Activated CD4-positive, CD25-positive, alpha-beta regulatory T cell treated with anti-CD3 and anti-CD28 coated beads, Interleukin-2, amount 50 U/mL, for 16 hours (primary cell): ENCODE measurements at places on chromosomes 7 and 10.

DNA sequence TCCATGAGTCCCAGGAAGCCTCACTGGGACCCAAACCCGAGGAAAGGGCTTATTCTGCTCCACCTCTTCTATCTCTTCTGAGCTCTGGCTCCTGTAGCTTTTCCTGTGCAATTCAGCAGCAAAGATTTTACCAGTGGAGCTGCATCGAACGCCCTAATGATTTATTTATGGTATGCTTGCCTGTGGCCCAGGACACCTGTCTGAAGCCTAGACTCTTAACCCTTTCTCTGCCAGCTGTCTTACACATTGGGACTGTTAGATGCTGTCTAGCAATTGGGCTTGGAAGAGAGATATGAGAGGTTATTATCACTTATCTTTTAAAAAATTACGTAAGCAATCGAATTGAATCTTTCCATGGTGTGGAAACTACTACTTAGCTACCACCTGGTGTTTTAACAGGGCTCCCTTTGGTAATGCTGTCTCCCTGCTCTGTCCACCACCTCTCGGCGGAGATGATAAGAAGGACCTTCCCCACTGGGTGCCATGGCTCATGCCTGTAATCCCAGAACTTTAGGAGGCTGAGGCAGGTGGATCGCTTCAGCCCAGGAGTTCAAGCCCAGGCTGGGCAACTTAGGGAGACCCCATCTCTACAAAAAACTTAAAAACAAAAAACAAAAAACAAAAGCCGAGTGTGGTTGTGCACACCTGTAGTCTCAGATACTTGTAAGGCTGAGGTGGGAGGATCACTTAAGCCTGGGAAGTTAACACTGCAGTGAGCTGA, 8.8 kb downstream of the ACSL5 start:
- no peak for DNase-seq

- no peak for DNase-seq
Observed at GRCh38 chr7:151431281-151431767, 8.6 kb downstream of the CRYGN start.

DNA sequence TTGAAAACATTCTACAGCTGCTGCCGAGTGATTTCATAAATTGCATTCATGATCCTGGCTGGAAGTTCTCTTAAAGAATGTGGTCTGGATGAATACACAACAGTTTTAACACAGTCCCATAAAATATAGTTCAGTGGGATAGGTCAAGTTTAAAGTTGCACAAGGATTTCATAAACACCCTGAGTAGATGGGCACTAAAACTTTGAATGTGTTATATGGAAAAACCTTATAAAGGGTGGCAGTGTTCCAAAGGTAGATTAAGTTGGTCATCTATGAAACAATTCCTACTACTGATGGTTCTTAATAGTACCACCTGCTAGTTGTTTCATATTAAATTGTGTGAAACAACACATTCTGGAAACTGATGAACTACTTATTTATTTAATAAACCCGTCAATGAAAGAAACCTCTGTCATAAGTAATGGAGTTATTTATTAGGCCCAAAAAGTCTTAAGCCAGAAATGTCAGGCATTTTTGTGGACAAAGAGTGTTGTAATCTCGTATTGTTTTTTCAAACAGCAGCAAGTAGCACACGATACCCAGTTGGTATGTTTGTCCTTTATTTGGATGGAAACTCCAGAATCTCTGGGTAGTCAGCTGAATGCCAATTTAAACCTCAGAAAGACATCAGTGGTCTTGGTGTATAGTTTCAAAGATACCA, 14.3 kb upstream of the RPA3 start:
- no peak for DNase-seq

- DNase-seq = no peak
Observed at GRCh38 chr10:84424731-84425167, 96.4 kb downstream of the CCSER2 start.

DNA sequence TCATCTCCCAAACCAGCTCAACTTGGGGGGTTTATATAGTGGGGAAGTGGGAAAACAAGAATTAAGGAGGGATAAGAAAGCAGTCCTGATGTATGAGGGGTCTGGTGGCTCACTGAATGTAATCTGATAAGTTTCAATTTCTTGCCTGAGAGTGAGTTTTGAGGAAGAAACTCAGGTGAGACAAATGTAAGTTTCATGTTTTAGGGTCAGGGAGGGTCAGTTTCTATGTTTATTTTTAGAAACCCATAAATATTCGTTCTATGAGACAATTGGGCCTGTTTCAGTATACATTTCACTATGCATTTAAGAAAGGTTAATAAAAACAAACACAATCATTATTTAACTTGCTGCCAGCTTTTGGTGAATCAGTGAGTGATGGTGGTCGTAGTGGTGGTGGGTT, 128.0 kb upstream of the MBL2 start:
- no peak for DNase-seq

DNA sequence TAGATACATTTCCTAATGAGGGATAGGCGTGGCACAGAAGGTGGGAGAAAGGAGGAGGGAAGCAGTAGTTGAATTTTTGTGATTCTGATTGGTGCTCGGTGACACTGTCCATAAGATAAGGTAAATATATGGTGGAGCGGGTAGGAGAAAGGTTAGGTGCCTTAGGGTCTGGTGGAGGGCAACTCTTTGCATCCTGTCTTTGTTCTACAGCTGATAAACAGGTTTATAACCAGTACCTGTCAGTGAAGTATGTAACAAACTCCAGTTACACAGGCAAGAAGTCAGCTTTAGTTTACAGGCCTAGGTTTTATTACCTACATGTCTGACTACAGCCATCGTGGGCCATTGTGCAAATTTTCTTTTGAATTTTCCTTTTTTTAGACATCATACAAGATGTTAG, 10.9 kb upstream of the FAM180A start:
- no peak for DNase-seq

GRCh38 chr7:108246227-108246837, 116.2 kb upstream of the LAMB4 start:
- DNase-seq = no peak
